ENCODE measurements at places on chromosomes 6 and 20.

DNA sequence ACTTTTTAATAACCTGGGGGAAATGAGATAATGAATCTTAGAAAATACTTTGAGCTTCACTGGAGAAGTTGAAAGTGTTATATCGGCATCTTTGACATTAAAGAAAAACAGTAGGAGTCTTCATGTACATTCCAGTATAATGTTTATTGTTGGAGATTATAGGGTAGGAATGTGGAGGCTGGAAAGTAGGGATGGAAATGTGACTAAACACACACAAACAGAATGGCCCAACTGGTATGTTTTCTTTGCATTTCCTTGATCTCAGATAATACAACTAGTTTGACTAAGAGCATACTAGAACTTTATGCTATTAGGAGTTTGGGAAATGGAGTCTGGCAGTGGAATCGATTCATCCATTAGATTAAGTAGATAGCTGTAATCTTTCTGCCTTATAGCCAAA is 10.1 kb upstream of the BAG2 start:
- DNase-seq: no peak

DNA sequence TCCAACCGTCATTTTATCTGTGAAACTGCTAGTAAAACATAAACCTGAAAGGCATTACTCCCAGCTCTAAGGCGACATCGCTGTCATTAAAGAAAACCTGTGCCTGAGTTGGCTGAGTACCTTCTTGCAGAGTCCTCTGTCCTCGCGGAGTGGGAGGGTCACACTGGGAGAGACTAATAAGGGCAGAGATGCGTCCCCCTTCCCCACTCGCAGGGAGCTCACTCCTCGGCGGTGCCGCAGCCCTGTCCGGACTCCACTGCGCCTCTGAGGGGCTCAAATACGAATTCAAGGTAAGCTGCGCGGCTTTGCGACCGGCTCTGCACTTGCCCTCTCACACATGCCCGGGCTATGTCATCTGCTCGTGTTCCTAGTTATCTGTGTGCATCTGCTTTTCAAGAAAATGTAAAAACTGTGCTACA is at the start of gene COL19A1:
COL19A1 (plus strand) TSS at position 206 of the 419 bp plus-strand sequence. CDS start 13,012 bp downstream, outside the sequence.
- no peak for DNase-seq

GRCh38 chr20:64162239-64162910 is 1.9 kb upstream of the MYT1 start:
- DNase-seq: no peak

DNA sequence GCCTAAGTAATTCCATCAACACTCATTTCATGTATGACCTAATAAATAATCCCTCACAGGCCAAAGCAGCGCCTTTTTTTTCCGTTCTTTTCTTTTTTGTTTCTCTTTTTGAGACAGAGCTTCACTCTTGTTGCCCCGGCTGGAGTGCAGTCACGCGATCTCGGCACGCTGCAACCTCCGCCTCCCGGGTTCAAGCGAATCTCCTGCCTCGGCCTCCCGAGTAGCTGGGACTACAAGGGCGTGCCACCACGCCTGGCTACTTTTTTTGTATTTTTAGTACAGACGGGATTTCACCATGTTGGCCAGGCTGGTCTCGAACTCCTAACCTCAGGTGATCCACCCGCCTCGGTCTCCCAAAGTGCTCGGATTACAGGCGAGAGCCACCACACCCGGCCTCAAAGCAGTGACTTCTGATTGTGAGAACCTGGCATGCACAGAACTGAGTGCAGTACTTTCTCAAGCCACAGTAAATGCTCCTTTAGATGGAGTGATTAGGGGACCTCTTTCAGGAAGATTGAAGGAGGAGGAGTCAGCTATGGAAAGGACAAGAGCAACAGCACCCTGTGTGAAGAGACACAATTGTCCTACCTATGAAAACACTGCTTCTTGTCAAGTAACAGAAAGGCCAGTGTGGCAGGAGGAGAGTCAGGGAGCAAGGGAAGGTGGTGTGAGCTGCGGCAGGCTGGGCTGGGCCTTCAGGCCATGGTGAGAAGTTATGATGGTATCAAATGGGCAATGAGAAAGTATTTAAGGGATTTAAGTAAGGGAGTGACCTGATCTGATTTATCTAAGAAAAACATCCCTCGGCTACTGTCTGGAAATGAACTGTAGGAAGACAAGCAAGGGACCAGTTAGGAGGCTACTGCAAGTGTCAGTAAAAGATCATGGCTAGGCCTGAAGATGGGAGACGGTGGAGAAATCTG is 1.7 kb upstream of the SCAF8 start:
- no peak for DNase-seq

DNA sequence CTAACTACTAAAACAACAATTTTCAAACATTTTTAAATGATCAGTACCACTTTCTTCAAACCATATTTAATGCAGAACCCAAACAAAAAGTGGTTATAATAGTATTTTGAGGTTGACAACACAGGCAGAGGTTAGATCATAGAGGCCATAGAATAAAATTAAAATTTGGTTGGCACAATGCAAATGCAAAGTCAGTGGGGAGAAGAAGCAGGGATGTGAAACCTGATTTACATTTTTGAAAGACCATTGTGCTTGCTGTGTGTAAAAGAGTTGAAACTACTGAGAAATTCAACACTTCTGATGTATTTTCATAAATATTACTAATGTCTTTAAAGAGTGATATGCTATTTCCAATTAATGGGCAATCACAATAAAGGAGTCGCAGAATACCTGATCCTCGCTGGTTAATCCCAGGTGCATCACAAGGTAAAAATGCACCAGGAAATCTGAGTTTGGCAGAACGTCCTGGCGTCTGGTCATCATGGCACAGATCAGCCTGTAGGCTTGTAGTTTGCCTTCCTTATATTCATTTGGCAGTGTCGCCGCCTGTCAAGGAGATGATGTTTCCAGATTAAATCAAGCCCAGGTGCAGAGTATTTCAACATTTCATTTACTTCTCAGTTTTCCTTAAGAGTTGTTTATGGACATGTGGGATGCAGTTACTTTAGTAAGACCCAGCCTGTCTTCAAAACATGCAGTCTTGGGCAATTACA is 141.2 kb downstream of the RALGAPA2 start:
- DNase-seq: no peak

DNA sequence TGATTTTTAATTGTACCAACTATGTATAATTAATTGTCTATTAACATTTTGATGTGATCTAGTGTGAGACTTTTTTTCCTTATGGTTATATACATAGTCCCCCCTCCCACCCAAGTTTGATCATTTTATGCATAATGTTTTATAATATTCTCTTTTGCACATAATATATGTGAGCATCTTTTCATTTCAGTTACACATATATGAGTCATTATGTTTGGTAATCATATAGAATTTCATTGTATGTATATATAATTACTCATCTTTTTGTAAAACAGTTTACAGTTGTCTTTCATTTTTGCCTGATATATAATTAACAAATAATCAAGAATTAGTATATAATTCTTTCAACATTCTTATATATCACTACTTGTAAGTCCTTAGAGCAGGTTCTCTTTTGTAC is 15.0 kb downstream of the RWDD1 start:
- no peak for DNase-seq

DNA sequence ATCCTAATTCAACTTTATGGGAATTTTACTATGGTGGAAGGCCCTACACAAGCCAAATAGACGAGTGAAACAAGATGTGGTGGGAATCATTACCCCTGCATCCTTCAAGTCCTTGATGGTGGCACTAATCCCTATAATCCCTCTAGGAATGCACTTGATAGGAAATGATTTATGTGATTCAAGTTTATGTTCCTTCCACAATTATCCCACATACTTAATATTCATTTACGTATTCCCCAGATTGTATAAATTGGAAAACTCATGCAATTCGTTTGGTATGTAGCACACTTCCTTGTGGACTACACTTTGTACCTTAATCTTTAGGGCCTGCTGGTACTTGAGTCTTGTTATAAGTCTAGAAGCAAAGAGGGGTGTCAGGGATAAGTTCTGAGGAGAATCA is 40.8 kb downstream of the PKIB start:
- no peak for DNase-seq

DNA sequence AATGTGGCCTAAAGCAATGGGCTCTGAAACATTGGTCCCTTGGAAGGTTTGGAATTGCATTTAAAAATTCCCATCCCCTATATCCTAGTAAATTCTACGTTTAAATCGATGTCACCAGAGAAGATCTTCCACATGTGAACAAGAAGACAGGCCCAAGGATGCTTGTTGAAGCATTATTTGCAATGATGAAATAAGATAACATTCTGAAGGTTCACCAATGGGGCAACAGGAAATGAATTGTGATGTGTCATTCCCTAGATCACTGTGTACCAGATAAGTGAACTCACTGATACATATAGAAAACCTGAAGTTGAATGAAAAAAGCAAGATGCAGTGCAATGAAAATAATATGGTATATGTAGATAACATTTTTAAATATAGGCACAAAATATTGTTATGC is 464.3 kb upstream of the BTBD3 start:
- DNase-seq: no peak

- DNase-seq: no peak
These were observed 5.9 kb downstream of the WASF1 start for GRCh38 chr6:110173506-110174132.
